ENCODE measurements at places on chromosomes 3 and 15. TPM values are rescaled to one million over a fixed set of nuclear protein-coding genes. Genes with fewer than 3 reads are reported as not detected.

Gene PYGO1
- 5.1 TPM for total RNA-seq

Gene IL17RD
- 6.9 TPM for total RNA-seq

DNA sequence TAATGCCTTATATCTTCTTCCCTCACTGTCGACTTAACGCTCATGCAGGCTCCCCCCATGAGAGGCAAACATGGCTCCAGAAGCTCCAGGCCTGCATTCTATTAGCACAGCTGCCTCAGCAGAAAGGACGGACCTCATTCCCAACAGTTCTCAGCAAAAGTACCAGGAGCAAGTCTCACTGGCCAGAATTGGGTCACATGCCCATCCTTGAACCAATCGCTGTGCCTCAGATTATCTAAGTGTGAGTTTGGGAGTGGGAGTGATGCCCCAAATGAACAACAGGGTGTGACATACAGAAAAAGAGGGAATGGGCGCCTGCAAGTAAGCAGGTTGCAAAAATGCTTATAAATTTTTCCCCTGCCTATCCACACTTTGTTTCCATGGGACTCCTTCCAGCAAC is 4.3 kb upstream of the RAD18 start:
- DNase-seq = no peak

DNA sequence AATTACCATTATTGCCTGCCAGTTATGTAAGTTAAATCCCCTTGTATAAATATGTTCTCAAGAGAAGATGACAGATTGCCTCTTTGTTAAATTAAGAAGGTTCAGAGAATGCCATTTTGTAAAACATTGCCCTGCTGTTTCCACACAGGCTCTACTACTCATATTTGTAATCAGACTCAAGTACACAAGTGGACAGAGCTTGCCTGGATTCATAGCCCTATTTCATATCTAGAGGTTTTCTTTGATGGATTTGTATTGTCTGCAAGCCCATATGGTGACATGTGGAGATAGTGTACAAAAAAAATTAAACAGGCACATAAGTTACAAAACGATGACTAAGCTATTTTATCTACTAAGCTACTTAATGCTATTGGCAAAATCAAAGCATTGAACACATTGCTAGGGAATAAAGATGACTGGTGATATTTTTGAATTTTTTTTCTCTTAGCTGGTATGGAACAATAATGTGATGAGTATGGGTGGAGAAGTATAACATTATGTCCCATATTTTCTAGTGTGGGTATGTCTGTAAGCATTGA is 1286.6 kb upstream of the ALCAM start:
- DNase-seq = no peak

DNA sequence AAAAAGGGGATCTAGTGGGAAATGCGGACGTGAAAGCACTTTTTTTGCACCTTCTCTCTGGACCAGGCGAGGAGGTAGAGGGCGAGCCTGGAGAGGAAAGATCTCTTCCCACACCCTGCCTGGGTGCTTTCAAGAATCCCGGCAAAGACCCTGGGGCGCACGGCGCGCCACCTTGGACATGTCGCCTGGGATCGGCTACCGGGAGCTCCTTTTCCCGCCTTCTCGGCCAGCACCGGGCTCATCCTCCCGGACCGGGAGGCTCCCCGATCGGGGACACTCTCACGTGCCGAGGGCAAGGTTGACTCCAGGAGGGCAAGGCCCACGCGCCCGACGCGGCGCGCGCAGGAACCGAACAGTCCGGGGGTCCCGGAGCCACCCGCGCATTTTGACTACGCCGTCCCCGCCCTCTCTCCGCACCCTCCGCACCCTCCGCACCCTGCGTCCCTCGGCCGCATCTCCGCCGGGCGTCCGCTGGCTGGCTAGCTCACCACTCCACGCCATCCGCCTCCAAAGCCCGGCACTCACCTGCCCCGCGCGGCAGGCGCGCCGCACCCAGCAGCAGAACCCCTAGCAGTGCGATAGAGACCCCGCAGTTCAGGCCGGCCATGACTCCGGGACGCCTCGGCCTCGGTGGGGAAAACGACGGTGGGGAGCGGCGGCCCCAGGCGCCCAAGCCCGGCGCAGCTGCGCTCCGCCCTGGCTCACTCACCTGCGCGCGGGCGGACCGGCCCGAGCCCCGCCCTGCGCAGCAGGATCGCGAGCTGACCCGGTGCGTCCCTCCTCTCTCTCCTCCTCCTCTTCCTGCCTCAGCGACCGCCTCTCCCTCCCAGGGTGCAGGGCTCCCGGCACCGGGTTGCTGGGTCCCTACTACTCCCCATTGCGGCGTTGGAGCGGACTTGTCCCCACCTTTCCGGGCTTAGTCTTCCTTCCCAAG is at the start of gene CDCP1:
Gene CDCP1 (minus strand): TSS at position 698 of the 934 bp plus-strand sequence. CDS start 91 bp downstream, at position 607.
- DNase-seq = no peak

DNA sequence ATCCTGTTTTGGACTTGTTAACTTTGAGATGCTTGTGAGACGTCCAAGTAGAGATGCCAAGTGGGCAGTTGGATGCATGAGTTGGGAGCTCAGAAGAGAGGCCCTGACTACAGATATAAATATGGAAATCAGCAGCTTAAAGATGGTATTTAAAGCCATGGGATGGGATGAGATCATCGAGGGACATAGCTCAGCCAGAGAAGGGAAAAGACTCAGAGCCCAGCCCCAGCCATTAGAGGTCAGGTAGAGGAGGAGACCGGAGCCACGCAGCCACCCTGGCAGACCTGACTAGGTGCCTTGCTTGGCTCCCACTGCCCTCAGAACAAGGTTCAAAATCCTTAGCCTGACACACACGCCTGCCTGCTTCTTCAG is 31.1 kb downstream of the ATP2B2 start:
- no peak for DNase-seq

- no peak for DNase-seq
Measured at GRCh38 chr3:120595788-120596115, 384 bp upstream of the NDUFB4 start.

- DNase-seq = no peak
Measured at GRCh38 chr3:33636125-33636850, 81.8 kb downstream of the CLASP2 start.

DNA sequence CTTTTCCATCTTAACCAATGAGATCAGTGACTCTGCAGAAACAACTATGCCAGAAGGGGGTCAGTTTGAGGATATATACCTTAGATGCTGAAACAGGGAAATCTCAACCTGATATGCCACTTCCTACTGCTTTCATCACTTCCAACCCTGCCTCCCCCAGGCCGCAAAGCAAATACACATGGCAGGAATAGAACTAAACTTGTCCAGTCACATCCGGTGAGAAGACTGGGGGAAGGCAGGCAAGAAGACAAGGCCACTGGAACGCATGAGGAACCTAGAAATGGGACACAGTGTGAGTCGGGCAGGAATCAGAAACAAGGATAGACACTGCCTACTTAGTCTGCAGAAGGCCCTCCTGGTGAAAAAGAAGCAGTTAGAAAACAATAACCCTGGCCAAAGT is 90.6 kb downstream of the MYO5A start:
- no peak for DNase-seq

DNA sequence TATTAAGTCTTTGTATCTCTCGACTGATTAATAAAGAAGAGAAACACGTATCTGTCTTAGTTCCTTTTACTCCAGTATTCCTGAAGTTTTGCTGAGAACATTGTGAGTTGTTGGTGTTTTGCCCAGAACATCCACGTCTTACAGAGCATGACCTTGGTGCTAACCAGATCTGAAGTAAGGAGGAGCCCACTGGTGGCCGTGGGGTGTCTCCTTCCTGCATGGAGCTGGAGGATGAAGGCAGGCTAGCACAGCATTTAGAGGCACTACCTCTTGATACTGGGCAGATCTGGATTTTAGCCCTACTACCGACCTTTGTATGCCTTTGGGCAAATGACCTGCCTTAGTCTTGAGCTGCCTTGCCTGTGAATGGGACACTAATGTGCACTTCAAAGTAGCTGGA is 28.9 kb upstream of the ESYT3 start:
- DNase-seq = no peak

DNA sequence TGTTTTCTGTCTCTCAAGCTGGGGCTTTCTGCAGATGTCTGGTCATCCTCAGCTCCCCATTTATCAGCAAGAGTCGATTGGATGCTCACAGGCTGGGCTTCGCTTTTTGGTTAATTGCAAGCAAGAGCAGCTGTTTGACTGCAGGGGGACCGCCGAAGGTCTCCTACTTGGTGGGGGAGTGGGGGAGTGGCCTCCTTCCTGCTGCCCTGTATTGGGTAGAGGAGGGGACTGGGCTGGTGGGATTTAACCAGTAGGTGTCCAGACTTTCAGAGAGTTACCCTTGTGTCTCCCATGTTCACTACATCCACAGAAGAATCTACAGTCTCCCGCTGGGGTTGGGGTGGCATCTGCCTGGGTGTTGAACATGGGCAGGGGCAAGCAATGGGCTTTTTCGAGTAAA is 78.7 kb downstream of the PLXNA1 start:
- no peak for DNase-seq

DNA sequence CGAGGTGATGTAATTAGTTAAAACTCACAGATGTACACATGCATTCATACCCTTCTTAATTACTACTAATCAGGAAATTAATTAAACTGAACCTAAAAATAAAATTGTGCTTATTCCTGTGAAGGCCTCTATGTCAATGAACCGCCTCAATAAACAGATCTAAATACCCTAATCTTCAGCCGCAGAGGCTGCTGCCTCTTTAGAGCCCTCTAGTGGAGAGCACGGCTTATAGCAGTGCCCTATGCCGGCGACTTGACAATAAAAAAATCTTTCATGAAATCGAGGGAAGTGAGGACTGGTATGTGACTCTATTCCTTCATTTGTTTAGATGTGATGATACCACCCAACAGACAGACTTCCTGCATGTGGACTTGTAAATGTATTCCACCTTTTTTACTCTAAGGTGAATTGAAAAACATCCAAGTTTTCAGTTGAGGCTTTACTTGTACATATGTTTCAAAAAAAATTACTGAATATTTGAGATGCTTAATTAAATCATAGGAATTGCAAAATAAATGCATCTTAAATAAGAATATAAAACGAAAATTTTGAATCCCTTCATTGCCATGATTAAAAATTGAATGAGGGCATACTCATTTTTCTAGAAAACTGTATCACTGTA is 8.3 kb upstream of the EPHA3 start:
- no peak for DNase-seq

DNA sequence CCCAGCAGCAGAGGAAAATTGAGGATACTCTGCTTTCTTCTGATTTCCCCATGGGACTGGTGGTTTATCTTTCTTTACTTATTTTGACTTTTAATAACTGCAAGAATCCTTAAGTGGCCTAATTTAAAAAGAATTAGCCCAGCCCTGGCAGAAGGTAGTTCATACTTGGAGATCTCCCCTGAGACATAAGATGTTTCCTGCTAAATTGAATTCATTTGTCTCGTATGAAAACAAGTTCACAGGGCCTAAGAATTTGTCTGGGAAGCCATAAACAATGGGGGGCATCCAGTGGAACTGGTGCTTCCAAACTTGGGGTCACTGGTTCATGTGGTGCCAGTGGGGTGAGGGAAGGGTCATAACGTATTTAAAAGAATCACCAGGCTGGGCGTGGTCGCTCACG is 283.1 kb upstream of the RASGRP1 start:
- DNase-seq = no peak

Measured in heart right ventricle (tissue), 16 donors.